ENCODE measurements at places on chromosomes 2 and 18.

DNA sequence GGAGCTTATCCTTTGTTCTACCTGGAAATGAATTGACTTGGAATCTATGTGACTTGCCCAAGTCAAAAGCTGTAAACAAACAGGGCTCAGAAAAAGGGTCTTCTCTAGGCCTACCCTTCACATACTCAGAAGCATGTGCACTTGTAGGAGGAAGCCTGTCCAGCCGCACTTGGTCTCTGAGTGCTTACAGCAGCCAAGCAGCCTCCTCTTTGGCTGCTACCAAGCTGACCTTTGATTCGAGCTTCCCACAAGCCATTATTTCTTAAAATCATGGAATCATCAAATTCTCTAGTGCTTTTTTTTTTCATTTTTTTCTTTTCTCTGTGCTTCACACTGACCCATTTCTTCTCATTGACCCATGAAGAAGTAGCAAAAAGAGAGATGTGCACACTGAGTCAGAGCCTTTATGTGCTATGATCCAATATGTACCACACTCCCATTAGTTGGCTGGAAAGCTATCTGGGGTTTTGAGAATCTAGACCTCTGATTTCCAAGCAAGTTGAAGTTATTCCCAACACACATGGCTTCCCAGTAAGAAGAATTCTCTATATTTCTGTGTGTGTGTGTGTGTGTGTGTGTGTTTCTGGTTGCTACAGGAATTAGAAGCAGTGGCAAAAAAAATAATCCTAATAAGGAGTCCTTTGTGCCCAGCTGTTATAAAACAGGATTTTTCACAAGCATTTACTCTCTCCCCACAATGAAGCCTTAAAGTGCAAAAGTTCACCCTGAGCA, 550.3 kb upstream of the TNP1 start:
- no peak for DNase-seq

DNA sequence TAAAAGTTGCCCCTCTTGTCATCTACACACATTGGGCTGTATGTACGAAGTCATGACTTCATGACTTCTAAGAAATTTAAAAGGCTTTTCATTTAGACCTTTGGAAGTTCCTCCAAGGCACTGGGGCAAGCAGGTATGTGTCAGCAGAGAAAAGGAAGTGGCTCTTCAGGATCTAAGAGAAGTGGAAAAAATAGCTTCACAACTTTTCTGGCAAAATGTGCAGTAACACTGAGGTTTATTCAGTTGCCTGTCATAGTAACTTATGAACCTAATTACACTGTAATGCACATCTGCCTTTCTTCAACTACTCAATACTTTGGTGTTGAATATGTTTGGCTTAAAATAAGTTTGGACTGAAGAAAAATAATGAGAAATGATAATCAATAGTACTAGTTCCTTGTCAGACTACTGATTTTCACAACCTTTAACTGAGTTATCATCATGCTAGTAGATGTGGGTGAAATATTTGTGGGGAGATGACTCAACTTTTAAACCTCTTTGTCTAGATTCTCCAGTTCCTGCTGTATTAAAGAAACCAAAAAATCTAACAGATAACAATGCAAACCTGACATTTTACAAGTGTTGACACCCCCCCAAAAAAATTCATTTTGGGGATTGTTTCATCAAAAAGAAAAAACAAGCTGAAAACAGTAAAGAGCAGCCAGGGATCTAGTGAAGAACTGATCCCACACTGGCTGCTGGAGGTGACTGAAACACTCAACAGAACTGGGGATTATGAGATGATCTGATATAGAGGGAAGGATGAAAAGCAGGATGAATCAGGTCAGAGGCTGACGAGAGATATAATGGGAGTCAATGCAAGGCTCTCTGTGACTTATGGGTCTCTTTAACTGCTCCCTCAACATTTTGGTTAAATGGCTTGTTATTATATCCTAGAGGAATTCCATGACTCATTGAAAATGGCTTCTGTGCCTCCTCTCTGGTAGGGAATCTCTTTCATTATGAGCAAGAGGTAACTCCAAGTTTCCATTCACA, 84.6 kb downstream of the COLEC12 start:
- DNase-seq, result no peak

DNA sequence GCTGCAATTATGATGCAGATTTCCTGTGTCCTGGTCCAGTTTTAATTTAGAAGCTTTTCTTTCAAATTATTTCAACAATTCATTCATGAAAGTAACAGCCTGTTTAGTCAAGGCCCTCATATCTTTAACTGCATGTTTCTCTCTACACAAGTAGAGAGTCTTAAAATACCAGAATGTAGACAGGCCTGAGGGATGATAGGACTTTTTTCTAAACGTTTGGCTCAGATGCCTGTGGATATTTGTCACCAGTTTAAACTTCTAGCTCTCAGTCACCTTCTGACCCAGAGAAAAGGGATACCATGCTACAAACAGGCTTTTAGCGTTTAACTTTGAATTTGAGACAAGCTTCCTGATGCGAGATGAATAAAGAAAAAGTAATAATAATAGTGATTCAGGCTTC, 15.7 kb downstream of the COL5A2 start:
- no peak for DNase-seq

DNA sequence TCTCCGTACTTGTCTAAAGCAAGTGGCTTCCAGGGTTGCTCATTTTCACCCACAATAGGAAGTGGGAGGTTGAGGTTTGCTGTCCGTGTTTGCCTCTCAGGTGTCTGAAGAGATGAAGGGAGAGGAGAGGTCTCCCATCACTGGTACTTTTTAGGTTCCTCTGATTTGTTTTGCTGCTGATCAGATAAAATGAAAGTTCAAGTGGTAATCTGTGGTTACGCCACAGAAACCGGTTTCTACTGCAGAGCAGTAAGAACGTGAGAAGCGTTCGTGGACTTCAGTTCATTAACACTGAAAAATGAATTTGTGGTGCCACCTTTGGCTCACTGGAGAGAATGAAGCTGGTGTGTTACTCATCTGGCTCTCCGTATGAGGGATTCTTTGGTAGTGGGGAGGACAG, 118.2 kb downstream of the GBX2 start:
- no peak for DNase-seq

- no peak for DNase-seq
Observed at GRCh38 chr2:223901854-223902253, 43.3 kb downstream of the WDFY1 start.

DNA sequence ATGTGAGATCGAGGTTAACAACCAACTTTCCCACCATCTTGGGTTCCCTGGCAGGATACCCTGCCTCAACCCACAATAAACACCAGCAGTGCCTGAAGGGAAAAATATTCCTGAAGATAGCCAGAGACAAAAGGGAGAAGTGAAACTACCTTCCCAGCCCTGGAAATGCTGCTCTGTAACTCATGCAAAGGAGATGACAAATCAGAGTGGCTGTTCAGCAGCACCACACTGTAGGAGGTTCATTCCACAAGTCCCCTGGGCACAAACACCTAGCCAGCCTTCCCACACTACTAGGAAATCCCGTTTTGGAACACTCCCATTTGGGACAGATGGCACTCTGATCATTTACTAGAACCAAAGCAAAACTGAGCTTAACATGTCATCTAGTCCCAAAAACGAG, 190.7 kb upstream of the RBBP8 start:
- DNase-seq, result no peak

DNA sequence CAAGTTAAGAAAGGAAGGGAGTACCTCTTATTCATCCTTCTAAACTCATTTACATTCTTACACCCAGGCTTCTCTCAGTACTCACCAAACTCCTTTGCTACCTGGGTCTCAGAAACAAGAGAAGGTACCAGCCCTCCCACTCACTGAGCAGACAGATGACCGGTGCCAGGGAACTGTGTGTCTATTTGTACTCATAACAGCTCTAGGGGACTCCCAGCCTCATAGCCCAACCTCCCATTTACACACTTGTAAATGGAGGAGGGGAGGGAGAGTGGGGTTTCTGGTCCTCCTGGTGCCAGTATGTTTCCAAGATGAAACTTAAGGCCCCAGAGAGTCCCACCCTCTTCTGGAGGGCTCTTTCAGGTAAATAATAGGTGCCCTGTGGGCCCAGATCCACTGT, 42.8 kb upstream of the SIGLEC15 start:
- no peak for DNase-seq

- DNase-seq, result no peak
Observed at GRCh38 chr2:102070058-102070642, 72.4 kb upstream of the IL1R1 start.

DNA sequence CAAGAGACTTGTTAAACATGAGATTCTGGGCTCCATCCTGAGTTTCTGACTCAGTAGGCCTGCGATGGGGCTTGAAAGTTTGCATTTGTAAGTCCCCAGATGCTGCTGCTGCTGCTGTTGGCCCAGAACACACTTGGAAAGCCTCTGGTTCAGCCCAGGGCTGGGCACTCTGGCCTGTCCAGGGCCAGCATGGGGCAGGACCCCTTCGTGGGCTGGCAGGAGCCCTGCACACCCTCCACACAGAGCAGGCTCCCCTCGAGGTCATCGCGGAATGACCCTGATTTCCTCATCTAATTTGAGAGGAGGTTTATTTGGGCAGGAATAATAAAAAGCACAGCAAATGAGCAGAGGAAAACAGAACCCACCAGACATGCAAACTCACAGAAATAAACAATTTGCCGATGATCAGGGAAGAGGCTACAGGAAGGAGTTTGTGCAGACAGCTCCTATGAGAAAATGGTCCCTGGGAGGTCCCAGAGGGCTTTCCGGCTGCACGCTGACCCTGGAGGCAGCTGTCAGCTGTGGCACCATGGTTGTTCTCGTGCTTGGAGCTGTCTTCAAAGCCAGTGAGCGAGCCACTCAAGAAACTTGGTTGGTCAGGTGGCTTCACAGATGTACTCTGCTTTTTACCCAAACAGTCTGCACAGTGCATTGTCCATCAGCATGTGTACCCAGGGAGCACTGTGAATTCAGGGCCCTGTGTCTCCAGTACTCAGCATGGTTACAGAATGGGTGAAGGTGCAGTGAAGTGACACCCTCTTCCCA, 119.3 kb downstream of the GLI2 start:
- DNase-seq, result no peak

GRCh38 chr2:119545754-119546446, 1.7 kb downstream of the CFAP221 start:
- DNase-seq, result no peak

DNA sequence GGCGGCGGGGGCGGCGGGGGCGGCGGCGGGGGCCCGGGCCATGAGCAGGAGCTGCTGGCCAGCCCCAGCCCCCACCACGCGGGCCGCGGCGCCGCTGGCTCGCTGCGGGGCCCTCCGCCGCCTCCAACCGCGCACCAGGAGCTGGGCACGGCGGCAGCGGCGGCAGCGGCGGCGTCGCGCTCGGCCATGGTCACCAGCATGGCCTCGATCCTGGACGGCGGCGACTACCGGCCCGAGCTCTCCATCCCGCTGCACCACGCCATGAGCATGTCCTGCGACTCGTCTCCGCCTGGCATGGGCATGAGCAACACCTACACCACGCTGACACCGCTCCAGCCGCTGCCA, 644 bp downstream of the ONECUT2 start:
- peak; percentile 33 for DNase-seq

GRCh38 chr2:120857931-120858330, 122.3 kb downstream of the GLI2 start:
- no peak for DNase-seq

- peak; percentile 50 for DNase-seq
Observed at GRCh38 chr2:25453199-25453905, 111.6 kb upstream of the DNMT3A start.

GRCh38 chr2:37590119-37590571, 81.3 kb downstream of the CDC42EP3 start:
- DNase-seq, result no peak

GRCh38 chr2:85843543-85843942, 45.2 kb downstream of the ST3GAL5 start:
- DNase-seq, result peak; percentile 29

DNA sequence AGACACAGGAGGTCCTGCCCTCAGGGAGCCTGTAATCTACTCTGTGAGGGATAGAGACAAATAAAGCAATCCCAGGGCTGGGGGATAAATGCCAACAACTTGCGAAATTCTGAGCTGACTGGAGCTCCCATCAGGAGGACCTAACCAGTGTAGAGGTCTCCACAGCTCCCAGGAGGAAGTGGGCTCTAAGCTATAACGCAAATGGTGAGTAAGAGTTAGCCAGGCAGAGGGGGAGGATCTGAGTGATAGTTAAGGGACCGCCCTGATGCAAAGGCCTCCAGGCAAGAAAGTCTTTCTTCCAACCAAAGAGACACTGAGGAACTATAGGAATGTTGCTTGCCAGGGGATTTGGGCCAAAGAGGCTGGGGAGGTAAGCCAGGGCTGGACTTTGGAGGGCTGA, 16.0 kb upstream of the ZNF532 start:
- no peak for DNase-seq

GRCh38 chr2:216713691-216714336, 18.5 kb upstream of the IGFBP5 start:
- DNase-seq, result no peak

DNA sequence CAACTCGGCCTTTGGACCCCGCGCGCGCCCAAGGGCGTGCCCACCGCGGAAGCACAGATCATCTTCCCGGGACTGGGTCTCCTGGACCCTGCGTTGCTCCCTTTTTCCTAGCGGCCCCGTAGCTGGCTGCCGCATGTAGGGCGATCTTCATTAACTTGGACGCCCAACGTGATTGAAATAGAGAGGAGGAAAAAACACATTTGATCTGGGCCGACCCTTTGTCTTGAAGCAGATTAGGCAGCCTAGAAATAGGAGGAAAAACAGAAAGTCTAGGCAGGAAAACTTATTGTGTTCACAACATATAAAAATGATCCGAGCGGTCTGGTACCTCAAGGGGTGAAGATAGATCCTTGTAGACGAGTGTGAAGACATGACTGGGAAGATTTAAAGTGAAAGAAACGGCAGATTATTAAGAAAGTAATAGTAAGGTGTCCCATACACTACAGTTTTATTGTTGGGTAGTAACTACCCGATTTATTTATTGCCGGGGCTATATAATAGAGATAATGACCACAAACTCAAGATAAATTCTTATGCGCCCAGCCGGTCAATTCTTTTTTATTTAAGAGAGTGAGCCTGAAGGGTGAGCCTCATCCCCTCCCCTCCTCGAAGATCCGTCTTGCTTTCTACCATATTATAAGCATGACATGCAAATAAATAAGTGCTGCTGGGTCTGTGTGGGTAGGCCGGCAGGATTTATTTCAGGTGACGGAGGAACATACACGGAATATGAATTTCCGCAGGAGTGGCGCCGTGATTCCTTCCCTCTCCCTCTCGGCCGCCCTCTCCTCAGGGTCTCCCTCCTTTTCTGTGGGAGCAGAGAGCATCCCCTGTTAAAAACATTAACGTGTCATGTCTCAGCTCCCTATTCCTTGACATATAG, 147.4 kb downstream of the MEIS1 start:
- DNase-seq, result no peak

All from WERI-Rb-1 (cell line).